ENCODE measurements at places on chromosomes 13 and 19. TPM values are rescaled to one million over a fixed set of nuclear protein-coding genes. Genes with fewer than 3 reads are reported as not detected.

DNA sequence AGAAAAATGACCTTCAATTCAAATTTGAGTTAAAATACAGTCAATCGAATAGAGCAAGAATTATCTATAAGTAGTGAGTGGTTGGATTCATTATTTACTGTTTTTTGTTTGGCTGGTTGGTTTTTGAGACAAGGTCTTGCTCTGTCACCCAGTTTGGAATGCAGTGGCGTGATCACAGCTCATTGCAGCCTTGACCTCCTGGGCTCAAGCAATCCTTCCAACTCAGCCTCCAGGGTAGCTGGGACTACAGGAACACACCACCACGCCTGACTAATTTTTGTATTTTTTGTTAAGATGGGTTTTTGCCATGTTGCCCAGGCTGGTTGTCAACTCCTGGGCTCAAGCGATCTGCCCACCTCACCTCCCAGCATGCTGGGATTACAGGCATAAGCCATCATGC is 25.0 kb downstream of the MTMR6 start:
- no peak overlapping the region for H3K27ac ChIP-seq
- no peaks in the 10 kb centered on the region for H3K27me3 ChIP-seq
- no peaks in the 10 kb centered on the region for H3K36me3 ChIP-seq
- H3K4me1 ChIP-seq: no peaks in the 10 kb centered on the region

DNA sequence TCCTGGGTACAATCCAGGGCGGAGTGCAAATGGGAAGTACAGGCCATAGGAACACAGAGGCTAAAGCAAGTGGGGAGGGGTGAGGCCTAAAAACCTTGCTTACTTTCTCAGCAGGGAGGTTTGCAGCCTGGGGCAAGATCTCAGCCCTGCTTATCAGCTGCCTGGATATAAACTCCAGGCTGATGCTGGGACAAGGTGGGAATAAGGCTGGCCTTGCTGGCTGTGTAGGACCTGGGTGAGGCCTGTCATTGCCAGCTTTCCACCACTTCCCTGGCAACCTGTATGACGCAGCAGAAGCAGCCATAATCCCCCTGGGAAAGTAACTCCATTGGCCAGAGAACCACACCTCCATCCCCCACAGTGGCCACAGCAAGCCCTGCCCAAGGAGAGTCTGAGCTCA is 279.1 kb upstream of the ATXN8OS start:
- H3K4me3 ChIP-seq: no peak overlapping the region
- H3K36me3 ChIP-seq: no peaks in the 10 kb centered on the region
- no peaks in the 10 kb centered on the region for H3K27me3 ChIP-seq
- H3K27ac ChIP-seq: no peak overlapping the region
- H3K4me1 ChIP-seq: no peaks in the 10 kb centered on the region

DNA sequence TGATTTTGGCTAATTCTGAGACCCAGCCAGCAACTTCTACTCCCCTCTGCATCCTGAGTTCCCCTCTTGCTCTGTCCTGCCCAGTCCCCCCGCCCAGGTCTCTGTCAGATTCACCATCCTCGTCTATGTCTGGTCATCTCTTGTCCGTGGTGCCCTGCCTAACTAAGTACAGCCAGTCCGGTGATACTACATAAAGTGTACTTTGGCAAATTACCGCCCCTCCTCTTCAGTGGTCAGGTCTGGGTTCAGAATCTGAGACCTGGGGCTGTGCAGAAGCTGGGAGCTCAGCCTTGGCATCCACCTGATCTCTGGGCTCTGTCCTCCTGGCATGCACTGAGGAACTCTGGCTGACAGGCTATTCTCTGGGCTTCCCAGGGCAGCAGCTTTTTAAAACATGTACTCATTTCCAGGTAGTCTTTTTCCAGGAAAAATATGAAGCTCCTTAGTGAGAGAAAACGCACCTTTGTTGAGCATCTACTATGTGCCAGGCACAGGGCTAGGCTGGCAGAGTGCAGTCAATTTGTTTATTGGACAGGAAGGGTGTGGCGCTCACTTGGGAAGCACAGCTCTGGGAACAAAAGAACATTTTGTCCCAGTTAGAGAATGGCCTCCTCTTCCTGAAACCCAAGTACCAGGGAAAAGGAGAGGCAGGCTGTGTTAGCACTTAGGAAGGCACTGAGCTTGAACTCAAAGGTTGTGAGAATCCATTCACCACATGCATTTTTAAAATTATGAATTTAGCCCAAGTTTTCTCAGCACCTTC is 88.9 kb downstream of the TSHZ3 start:
- peaks cover 25% of the 10 kb centered on the region for H3K27me3 ChIP-seq
- no peaks in the 10 kb centered on the region for H3K4me1 ChIP-seq
- no peak overlapping the region for H3K27ac ChIP-seq

GRCh38 chr13:41835871-41836270 is 125.0 kb downstream of the VWA8 start:
- no peaks in the 10 kb centered on the region for H3K4me1 ChIP-seq
- H3K27me3 ChIP-seq: no peaks in the 10 kb centered on the region
- no peak overlapping the region for H3K4me3 ChIP-seq
- no peak overlapping the region for H3K27ac ChIP-seq
- DNase-seq: no peak
- peaks cover 64% of the 10 kb centered on the region for H3K36me3 ChIP-seq

GRCh38 chr19:57537953-57538547 is 10.9 kb downstream of the ZNF549 start:
- no peak overlapping the region for H3K27ac ChIP-seq
- no peak overlapping the region for H3K4me3 ChIP-seq
- H3K4me1 ChIP-seq: peaks cover 2% of the 10 kb centered on the region
- DNase-seq: no peak
- H3K36me3 ChIP-seq: peaks cover 100% of the 10 kb centered on the region

GRCh38 chr19:52689843-52690368 is 44.9 kb downstream of the ZNF611 start:
- H3K27ac ChIP-seq: peak overlapping the region; percentile 96
- H3K27me3 ChIP-seq: no peaks in the 10 kb centered on the region
- DNase-seq: peak; percentile 25
- H3K4me1 ChIP-seq: peaks cover 32% of the 10 kb centered on the region

DNA sequence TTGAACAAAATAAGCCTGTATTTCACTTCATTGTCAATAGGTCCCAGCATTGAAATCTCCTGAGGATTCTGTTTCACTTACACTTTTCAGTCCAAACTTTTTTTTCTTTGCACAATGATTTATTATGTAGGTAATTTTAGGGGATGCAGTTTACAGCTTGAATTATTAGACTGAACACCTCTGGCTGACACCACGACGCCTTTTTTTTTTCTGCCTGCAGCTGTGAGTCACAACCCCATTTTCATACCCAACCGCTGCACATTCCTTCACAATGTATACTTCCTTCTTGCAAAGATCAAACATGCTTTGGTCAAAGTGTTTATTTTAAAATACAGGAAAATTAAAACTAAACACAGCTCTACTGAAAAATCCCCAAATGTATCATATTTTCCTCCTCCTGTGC is 11.4 kb downstream of the ZIC2 start:
- peaks cover 8% of the 10 kb centered on the region for H3K4me1 ChIP-seq
- H3K27me3 ChIP-seq: peaks cover 86% of the 10 kb centered on the region
- H3K27ac ChIP-seq: peak overlapping the region; percentile 56
- H3K36me3 ChIP-seq: peaks cover 20% of the 10 kb centered on the region
- no peak overlapping the region for H3K4me3 ChIP-seq
- no peak for DNase-seq

The FAM83E gene
- 8.0 TPM for total RNA-seq

The PRR19 gene
- 0.25 TPM for total RNA-seq

The KCNN1 gene
- not detected for total RNA-seq

Data from naive thymus-derived CD8-positive, alpha-beta T cell (primary cell).